ENCODE measurements at places on chromosomes 6 and 20. TPM values are rescaled to one million over a fixed set of nuclear protein-coding genes. Genes with fewer than 3 reads are reported as not detected.

DNA sequence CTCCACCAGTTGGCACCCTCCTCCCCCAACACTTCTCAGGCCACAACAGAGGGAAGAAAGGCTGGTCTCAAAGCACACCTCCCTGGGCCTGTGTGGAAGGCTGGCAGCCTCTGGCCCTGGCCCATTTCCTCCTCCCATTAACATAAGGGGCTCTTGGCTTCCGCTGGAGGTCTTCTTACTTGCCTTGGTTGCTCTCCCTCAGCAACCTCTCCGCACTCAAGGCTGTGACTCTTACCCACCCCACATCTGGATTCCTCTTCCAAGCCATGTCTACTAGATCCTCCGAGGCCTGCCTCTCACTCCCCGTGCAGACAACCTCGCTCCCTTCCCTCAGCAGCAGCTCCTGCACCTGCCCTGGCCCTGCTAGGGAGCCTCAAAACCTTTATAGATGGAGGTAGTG lies 112.2 kb upstream of the PRND start:
- no peak for DNase-seq

DNA sequence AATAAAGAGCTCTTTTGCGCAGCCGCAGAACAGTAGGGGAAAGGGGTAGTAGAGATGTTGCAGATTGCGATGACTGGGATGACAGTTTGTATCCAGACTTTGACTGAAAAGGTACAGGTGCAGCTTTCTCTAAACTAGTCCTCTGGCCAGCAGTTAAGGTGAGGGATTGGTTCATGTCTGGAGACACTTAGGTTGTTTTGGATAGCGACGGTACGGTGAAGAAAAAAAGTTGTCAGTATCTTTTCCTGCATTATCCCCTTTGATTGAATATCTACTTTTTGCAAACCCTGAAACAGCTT lies 537 bp downstream of the PRR3 start:
- no peak for DNase-seq

GRCh38 chr6:161379834-161380582 lies 106.1 kb upstream of the AGPAT4 start:
- no peak for DNase-seq

CTAGE9 gene
- not detected for total RNA-seq

DNA sequence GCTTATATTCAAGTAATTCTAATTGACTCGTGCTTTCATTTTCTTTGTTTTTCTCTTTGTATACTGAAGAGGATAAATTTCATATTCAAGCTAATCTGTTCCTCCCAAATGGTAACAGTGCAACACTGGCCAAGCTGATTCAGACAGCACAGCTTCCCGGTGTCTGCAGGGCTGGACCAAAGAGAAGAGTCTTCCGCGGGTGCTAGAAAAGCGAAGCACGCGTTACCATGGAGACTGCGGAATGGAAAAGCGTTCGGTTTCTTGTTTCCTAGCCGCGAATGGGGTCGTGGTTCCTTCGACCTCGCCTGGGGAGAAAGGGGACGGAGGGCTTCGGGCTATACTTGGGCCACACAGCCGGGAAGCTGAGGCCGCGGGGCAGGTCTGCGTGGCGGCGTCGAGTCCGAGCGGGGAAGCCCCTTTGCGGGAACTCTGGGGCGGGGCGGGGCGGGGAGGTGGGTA lies 6.2 kb upstream of the ZNF311 start:
- peak; percentile 48 for DNase-seq

DNA sequence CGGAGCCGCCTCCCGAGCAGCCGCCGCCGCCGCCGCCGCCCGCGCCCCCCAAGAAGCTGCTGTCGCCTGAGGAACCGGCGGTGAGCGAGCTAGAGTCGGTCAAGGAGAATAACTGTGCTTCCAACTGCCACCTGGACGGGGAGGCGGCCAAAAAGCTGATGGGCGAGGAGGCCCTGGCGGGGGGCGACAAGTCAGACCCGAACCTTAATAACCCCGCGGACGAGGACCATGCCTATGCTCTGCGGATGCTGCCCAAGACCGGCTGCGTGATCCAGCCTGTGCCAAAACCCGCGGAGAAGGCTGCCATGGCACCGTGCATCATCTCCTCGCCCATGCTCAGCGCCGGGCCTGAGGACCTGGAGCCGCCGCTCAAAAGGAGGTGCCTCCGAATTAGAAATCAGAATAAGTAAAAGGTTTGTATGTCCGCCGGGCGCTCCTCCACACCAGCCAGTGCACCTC lies 145.2 kb downstream of the SOBP start:
- no peak for DNase-seq

DNA sequence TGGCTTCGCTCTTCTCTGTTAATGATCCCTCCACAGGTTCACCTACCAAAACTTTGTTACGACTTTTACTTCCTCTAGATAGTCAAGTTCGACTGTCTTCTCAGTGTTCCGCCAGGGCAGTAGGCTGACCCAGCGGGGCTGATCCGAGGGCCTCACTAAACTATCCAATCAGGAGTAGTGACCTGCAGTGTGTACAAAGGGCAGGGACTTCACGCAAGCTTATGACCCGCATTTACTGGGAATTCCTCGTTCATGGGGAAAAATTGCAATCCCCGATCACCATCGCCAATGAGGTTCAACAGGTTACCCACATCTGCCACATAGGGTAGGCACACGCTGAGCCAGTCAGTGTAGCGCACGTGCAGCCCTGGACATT lies 771.4 kb upstream of the DEFB115 start:
- DNase-seq: no peak

GRCh38 chr20:22925613-22925983 lies 109.5 kb upstream of the SSTR4 start:
- no peak for DNase-seq

- no peak for DNase-seq
Measured at GRCh38 chr6:404685-405423, 13.3 kb downstream of the IRF4 start.
